ENCODE measurements at places on chromosomes 4 and X.

GRCh38 chr4:172726001-172726423 lies 442.6 kb upstream of the GALNT7 start:
- DNase-seq, result no peak

DNA sequence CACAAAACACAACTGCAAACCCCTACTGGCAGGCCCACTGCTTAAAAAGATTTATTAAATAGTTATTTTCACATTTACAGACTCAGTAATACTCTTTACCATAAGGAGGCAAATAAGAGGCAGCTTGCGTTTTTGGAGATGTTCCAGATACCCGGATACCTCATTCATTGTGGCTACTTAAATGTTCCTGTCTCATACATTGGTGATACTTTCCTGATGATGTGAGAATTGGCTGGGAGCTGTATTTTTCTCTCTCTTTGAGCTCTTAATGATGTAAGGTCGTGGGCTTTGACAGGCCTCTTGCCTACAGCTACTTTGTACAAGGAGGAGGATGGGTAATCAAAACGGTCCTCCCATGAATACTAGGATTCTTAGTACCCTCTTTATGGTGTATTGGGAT lies 101.5 kb downstream of the AKAP4 start:
- peak; percentile 65 for DNase-seq

DNA sequence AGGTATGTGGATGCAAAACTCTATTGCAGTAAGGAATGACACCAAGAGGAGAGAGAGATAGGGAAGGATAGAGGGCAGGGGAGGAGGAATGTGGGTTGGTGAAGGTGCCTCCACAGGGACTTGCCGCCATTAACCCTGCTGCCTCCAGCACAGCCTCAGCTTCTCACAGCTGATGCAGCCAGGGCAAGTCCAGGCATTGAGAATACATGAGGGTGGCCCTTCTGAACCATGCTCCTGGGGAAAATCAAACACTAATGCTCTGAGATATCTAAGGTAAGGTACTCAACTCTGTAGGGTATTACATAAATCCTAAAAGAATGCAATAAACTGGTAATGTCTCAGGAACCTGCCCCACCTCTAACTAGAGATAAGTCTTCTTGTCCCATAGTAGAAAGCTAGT lies 28.7 kb downstream of the UGT2B7 start:
- no peak for DNase-seq

DNA sequence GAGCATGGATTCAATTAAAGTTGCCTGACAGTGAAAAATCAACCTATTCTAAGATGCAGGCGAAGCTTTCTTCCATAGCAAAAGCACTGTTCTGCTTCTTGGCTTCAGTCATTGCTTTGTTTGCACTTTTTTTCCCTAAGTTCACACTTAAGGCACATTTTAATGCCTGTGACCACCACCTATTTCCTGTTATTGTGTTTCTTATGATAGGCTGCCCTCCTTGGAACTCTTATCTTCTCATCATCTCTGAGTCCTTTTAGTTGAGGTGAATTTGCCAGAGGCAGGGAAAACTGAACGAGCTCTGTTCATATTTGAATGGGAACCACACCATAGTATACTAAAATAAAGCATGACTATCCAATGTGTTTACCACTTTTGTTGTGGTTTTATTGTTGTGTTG lies 119.8 kb downstream of the SPCS3 start:
- no peak for DNase-seq

DNA sequence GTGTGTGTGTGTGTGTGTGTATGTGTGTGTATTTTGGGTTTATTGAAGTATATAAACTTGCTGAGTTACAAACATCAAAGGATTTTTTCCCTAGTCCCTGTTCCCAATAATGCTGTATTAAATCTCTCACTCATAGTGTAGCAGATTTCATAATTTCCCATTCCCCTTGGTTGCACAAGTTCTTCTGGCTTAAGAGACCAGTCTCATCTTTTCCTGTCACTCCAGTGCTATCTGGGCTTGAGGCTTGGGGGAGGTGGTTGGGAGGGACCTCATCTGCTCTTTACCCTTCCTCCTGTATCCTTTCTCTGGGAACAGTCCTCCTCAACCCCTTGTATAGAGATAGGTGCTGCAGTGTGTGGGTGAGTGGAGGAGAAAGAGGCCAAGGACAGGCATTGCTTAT lies 285.4 kb upstream of the BOD1L1 start:
- no peak for DNase-seq

DNA sequence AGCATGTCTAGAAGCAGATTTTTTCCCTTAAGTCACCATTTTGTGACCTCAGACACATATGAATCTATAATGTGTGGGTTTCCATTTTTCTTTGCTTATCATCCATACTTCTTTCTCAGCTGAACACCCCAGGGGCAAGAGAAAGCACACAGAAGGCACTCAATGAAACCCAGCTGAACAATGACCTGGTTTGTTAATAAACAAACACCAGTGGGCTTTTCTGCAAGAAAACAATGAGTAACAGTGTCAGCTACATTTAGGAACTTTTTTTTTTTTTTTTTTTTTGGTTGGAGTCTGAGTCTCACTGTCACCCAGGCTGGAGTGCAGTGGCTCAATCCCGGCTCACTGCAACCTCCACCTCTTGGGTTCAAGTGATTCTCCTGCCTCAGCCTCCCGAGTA lies 40.7 kb upstream of the KLF3 start:
- no peak for DNase-seq

DNA sequence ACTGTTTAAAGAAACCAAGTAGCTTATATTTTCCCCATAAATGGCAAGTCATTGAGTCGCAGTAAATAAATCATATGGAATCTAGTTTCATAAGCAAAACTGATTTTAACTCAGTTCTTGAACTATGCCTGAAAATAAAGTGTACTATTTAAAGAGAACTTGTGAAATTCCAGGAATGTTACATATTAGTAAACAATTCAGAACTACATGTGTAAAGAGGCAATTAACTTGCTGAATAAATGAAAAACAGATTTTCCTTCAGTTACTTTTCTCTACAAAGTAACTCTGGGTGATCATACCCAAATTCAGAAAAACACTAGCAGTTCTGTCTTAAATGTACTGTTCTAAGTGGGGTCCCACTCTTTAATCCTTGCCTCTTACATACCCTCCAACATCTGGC lies 236.1 kb upstream of the EDNRA start:
- no peak for DNase-seq

DNA sequence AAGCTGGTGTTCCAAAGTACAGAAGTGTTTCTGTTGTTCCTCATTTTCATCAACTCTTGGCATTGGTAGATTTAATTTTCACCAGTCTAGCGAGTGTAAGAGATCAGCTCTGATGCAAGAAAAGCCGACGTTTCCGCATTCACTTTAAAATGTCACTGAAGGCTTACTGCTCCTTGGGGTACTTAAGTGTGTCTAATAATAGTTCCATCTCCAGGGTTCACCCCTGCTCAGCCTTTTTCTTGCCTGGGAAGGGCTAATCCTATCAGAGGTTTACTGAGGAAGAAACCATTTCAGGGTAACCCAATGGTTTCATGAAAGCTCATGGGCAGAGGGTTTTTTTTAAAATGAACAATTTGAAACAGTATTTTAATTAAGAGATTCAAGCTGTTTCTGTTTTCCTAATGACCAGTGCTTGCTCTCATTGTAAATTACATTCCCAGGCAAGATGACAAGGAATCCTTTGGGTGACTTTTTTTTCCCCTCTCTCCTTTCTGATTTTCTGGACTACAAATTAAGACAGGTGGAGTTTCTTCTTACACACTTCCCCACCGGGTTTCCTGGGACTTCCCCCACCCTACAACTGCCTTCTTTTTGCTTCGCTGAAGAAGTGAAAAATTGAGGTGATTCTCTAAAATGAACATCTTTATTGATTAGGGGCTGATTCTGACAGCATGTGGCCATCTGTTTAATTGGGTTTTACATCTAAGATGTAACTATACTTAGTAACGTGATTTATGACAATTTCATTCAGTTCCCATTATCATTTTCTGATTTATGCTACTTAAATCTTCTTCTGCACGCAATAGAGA lies 78.7 kb upstream of the CBLL2 start:
- no peak for DNase-seq

DNA sequence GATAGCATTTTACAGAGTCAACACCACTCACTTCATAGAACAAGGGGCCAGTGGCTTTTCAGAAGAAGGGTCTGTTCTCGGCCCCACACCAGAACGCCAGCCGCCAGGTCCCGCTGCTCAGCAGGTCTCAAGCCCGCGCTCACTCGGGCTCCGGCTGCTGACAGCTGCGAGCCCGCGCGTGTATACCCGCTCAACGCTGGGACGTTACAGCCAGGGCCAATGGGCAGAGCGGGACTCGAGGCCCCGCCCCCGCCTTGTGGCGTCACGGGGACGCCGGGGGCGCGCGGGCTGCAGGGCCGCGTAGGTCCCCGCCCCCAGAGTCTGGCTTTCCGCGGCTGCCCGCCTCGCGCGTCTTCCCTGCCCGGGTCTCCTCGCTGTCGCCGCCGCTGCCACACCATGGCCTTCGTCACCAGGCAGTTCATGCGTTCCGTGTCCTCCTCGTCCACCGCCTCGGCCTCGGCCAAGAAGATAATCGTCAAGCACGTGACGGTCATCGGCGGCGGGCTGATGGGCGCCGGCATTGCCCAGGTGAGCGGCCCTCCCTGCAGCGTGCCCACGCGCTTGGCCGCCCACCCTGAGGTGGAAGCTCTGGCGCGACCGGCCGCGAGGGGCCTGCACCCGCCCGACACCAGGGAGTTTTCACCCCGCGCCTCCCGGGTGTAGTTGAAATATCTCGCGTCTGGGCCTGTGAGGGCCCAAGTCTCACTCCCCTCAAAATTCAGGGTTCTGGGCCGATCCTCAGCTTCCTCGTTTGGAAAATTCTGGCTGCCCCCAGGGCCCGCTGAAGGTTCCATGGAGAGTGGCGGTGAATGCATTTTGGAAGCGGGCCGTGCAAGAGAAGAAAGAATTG lies at the start of gene HADH:
Gene HADH (plus strand): TSS at position 353 of the 850 bp plus-strand sequence. CDS start 44 bp downstream, at position 397.
- DNase-seq, result peak; percentile 97

GRCh38 chrX:24150898-24151297 lies 1.4 kb downstream of the ZFX start:
- DNase-seq, result no peak

DNA sequence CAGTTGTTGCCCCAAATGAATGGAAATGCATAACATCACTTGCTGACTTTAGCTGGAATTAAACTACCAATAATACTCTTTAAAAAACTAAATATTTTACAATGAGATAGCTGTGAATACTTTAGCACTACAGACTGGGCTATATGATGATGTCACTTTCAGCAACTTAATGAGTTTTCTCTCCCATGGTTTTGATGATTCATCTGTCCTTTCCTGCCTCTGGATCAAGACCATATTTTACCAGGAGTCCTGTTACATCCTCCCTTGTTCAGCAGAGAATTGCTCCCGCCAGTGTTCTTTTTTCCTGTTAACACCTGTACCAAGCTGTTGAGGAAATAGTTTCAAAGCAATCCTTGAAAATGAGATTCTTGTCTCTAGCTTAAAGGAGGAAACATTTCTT lies 543.0 kb downstream of the SPRY1 start:
- peak; percentile 22 for DNase-seq

DNA sequence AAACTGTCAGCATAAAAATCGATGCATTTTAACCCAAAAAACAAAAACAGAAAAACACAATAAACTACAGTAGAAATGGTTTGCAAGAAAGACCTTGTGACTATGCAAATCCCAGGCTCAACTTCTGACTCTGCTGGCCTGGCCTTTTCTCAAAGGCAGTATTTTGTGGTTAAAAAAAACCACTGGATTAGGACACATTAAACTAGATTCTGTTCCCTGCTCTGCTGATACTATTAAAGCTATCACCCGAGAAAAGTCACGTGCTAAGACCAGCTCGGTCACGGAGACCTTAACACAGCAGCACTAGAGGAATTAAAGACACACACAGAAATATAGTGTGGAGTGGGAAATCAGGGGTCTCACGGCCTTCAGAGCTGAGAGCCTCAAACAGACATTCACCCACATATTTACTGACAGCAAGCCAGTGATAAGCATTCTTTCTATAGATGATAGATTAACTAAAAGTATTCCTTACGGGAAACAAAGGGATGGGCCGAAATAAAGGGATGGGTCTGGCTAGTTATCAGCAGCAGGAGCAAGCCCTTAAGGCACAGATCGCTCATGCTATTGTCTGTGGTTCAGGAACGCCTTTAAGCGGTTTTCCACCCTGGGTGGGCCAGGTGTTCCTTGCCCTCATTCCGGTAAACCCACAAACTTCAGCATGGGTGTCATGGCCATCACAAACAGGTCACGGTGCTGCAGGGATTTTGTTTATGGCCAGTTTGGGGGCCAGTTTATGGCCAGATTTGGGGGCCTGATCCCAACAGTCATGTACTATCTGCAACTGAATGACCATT lies 16.1 kb downstream of the CBR4 start:
- DNase-seq, result no peak

GRCh38 chrX:140057001-140057411 lies 91.7 kb upstream of the CXorf66 start:
- DNase-seq, result peak; percentile 79

- DNase-seq, result no peak
Measured at GRCh38 chr4:32025851-32026459, 1305.8 kb downstream of the PCDH7 start.

GRCh38 chrX:7574325-7574724 lies 268.6 kb upstream of the VCX start:
- DNase-seq, result peak; percentile 10

DNA sequence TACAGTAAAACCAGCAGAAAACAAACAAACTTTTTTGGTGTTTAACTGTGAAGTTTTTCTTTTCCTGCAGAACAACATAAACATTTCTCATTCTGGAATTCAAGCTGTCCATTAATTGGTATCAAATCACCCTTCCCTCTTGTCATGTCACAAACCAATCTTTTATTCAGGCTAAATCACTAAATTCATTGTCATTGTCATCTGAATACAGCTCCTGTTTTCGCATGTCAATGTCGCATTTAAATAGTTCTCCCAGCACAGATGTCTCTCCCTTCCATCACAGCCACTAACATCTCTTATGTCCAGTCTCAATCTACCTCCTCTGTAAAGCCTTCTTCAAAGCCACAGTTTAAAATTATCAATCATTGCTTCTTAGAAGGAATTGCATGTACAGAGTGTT lies 192.1 kb upstream of the PCDH10 start:
- DNase-seq, result no peak

GRCh38 chr4:15213302-15213970 lies 211.2 kb downstream of the CPEB2 start:
- DNase-seq, result peak; percentile 59

DNA sequence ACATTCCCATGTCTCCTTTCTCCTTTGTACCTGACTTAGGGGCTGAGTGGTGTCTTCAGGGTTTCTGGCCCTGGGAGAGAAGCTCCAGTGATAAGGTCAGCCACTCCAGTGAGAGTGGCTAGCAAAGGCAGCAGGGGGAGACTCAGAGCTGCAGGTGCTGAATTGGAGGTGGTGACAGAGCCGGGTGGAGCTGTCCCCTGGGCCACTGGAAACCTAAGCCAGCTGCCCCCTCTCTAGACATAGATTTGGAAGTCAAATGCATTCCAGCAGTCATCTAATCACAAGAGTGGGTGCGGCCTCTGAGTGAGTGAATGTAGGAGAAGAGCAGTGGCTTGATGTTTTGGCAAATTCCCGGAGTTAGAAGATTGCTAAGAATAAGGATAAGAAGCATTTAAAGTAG lies 28.5 kb downstream of the TRIM2 start:
- DNase-seq, result no peak

- no peak for DNase-seq
Measured at GRCh38 chr4:47774079-47774478, 63.8 kb downstream of the CORIN start.

Data from lung (tissue), 17 donors.